Left lobe of liver (tissue), 2 donors: ENCODE measurements at places on chromosomes 6 and 20.

DNA sequence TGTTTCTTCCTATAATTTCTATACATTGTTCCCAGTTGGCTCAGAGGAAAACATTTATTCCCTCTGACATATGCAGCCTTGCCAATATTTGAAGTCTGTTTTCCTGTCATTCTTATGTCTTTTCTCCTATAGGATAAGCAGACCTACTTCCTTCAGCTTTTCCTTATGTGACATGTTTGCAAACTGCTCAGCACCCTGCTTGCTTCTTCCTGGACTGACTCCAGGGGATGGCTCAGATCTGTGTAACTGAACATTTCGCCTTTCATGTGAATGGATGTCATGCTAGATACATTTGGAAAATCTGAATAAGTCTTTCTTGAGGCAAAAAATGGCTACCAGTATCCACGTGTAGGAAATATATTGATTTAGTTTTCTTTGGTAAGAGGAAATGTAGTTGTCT is 113.2 kb downstream of the CARMIL1 start:
- no peak for DNase-seq

DNA sequence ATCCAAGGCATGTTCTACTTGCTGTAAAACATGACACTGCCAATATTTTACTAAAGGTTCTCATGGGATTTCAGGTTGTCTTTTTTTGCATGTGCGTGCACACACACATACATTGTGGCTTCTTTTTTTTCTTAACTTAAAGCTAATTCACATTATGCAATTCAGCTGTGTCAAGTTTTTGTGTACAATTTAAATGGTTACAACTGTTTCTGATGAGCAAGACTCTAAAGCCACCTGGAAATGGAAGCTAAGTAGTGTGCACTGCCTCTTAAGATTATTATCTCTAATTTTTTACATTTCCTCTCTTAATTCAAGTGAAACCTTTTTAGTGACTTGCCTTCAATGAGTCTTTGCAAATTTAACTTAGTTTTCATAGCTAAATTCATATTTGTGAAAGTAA is 75.3 kb downstream of the TULP4 start:
- no peak for DNase-seq

DNA sequence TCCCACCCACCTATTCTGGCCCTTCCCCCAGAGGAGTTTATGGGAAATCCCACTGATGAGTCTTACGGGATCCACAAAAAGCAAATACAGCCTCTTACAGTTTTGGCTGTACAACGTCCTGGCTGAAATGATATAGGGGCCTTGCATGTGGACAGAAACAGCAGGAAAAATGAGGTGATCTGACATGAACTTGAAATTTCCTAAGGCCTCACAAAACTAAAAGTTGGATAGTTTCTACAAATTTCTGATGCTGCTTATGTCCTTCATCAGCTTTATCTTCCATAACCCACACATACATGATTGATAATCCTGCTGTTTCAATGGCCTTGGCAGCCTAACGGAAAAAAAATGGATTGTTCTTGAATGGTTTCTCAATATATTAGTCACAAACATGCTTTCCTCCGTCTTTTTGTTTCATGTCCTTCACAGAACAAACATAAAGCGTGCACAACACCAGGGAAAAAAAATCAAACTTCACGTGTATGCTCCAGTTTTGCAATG is 118.8 kb downstream of the BMP5 start:
- no peak for DNase-seq

GRCh38 chr20:16158976-16159286 is 414.3 kb downstream of the KIF16B start:
- DNase-seq = no peak

DNA sequence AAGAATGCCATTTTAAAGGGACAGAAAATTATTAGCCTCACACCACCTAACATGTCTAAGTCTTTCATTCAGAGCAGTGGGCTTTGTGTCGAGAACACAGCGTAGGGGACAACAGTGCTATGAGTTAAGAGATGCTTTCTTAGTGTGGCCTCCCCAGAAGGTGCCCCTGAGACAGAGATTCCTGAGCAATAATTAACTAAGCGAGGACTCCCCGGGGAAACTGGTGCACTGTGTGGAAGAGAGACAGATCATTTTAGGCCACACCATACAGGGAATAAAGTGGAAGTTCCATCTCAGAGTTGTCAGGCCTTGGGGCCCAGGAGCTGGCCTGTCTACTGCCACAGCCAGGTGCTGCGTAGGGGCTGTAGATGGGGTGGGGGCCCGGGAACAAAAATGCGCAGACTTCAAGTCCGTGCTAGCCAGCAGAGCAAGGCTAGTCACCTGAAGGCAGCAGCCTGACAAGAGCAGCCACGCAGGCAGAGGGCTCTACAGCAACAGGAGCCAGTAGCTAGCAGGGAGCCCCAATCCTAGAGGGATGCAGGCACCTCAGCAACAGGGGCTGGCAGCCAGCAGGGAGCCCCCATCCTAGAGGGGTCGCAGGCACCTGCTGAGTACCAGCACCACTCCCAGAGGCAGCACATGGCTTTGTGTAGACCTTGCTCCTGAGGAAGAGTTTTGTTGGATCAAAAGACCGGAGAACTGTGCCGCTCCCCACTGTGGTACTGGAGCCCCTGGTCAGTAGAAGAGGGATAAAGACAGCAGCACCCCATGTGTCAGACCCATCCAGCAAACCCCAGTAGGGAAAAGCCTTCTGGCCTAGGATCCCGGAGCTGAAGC is 63.0 kb upstream of the NXT1 start:
- no peak for DNase-seq

GRCh38 chr6:4776131-4776492 is at the start of gene CDYL:
TSS of gene CDYL (plus strand) at chr6:4776404. CDS start at chr6:4776784, 380 bp downstream.
- peak; percentile 92 for DNase-seq

- no peak for DNase-seq
Measured at GRCh38 chr6:149856256-149856994, 7.7 kb downstream of the LRP11 start.

DNA sequence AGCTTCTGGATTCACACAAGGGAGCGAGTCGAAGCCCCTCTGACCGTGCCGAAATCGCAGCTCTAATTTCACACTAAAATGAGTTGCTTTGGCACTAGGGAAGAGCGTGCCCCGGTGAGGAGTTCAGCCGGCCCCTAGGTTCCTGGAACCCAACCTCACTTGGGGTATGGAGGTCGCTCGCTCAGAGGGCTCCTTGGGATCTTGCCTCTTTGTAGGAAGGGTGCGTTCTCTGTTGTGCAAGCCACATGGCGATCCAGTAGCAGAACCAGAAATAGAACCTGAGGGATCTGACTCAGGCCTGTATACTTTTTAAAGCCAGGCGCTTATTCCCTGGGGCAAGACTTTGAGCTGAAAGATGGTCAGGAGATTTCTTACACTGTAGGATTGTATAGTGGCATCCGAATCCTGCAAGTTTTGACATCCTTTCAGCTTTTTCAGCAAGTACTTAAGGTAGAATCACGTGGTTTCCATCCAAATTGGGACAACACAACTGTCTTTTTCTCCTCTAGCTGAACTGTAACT is 861 bp upstream of the RALGAPA2 start:
- DNase-seq = no peak

- DNase-seq = no peak
Measured at GRCh38 chr6:123715006-123715863, 78.5 kb upstream of the TRDN start.

GRCh38 chr6:157069585-157069984 is 253.7 kb downstream of the TMEM242 start:
- no peak for DNase-seq

DNA sequence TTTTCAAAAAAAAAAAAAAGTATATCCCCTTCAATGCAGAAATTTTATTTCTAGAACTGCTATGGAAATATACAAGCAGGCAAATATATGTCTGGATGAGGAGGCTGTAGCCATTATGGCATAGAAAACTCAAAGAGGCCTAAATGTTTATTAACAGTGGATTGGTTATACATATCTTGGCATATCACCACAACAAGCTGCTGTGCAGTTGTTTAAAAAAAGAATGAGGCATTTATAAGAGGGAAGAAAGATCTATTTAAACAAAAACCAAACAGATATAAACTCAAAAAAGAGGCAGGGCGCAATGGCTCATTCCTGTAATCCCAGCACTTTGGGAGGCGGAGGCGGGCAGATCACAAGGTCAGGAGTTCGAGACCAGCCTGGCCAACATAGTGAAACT is 26.2 kb downstream of the CASS4 start:
- no peak for DNase-seq

DNA sequence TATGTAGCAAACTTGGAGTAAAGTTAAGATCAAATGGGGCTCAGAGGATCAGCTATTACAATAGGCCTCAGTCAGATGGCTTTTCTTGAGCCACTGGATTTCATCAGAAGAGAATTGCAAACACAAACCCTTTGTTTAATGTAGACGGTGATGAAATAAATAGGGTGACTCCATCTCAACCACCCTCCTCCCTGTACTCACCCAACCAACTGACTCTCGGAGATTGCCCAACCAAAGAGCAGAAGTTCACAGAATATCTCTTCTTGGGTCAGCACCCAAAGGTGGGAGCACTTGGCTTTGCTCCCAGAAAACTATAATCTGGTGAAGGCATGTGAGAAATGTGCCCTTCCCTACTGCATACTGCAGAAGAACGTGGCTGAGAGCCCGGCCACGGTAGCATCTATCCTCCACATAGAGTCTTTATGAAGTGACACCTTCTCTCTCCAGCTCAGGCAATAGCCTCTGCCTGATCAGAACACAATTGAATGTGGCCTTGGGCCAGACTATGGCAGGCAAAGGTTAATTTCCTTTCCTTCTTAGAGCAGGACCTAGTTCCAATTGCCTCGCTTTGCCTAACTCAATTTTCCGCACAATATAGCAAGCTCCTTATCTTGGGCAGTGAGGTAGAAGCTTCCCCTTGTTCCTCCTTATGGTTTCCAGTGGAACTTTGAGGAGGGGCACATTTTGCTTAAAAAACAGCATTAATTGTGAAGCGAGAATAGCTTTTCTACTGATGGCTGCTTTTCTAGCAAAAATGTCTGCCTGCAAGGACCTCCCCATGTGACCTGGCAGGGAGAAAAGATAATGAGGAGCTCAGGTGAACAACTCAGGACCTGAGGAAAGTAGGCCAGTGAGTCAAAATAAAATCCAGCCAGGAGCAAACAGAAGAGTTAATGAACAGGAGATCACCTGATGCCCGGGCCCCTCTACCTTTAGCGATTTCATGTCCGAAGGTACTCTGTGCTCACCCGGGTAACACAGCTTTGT is 79.4 kb downstream of the GFOD1 start:
- peak; percentile 84 for DNase-seq

GRCh38 chr20:56967916-56968315 is 298.5 kb downstream of the BMP7 start:
- no peak for DNase-seq

DNA sequence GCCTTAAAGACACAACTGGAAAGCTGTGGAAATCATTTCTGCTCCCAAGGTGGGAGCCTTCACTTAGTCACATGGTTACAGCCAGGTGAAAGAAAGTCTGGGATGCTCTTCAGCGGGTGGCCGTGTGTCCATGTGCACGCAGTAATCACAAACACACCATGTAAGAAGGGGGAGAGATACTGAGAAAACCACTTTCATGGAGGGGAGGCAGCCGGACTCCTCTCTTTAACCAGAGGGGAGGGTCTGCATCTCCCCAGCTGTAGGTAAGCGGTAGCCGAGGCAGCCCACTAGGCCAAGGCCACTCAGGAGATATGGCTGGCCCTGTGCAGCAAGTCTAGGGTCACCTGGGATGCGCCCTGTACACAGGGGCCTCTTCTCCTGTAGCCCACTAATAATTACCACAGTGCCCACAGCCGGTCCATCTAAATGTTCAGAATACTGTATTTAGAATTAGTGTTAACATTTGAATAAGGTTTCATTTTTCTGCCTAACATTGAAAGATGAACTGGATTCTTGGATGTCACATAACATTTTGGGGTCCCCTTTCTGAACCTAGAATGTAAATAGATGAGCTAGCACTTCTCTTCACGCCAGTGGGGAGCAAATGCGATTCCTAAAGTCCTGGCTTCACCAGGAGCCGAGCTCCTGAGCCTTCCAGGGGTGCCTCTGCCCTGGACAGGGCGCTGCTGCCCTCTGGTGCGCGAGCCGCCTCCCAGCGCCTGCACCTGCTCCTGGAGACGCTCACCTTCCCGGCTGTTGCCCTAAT is 15.9 kb downstream of the GPR31 start:
- DNase-seq = peak; percentile 67

DNA sequence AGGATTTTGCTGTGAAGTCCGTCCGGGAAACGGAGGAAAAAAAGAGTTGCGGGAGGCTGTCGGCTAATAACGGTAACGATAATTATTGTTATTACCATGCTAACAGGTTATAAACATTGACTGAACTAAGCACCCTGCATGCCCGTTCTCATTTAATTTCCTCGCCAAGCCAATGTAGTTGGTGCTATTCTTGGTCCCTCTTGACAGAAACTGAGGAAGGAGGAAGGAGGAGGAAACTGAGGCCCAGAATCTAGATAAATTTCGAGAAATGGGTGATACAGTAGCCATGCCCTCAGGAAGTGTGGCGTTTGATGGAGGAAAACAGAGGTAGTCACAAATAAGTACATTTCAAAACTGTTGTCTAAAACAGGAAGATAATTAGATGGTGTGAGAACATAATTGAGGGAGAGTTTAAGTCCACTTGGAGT is 474 bp downstream of the TPX2 start:
- DNase-seq = no peak

GRCh38 chr6:51818520-51819022 is 268.8 kb downstream of the PKHD1 start:
- DNase-seq = no peak

DNA sequence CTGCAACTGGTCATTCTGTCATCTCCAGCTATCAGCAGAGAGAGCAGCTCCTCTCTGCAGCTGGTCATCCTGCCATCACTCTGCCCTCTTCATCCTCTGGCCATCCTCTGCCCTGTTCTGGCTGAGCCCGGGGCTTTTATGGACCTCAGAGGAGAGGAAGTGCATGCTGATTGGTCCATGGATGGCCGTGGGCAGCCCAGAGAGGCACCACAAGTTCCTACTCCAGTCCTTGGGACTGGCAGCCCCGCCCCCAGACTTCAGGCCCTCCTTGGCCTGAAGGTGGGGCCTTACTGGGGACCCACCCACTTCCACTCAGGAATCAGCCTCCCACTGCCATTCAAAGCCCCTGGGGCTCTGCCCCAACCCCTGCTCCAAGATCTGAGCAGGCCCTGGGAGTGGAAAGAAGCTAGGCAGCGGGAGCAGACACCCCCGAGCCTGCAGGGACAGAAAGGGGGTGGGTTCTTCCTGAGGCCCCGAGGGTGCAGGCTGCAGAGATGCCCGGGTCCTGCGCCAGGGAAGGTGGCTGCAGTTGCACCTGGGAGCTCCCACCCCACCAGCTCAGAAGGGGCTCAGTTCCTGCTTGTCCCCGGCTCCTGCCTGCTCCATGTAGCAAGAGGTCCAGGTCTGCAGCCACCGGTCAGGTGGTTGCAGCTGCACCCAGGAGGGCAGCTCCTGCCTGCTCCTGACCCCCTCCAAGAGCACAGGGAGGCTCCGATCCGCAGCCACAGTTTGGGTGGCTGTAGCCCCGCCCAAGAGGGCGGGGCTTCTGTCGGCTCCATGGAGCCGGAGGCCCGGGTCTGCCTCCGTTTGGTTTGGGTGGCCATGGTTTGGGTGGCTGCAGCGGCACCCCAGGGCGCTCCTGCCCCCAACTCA is 34.1 kb upstream of the HMGA1 start:
- DNase-seq = no peak
